ENCODE measurements at places on chromosomes 5 and 9. TPM values are rescaled to one million over a fixed set of nuclear protein-coding genes. Genes with fewer than 3 reads are reported as not detected.

Gene PAPPA
- not detected for total RNA-seq

Gene CD72
- 11.5 TPM for total RNA-seq

Gene GPX3
- not detected for total RNA-seq

Gene IL13
- total RNA-seq: 0.44 TPM

Gene RAPGEF1
- total RNA-seq: 89.0 TPM

Gene TMEM252
- not detected for total RNA-seq

Gene PCDHA9
- not detected for total RNA-seq

Gene IGFBPL1
- not detected for total RNA-seq

Gene GLRX
- 29.5 TPM for total RNA-seq

Gene GARIN3
- total RNA-seq: 0.47 TPM

Gene IL4
- total RNA-seq: not detected

Gene PLK2
- total RNA-seq: 2.3 TPM

DNA sequence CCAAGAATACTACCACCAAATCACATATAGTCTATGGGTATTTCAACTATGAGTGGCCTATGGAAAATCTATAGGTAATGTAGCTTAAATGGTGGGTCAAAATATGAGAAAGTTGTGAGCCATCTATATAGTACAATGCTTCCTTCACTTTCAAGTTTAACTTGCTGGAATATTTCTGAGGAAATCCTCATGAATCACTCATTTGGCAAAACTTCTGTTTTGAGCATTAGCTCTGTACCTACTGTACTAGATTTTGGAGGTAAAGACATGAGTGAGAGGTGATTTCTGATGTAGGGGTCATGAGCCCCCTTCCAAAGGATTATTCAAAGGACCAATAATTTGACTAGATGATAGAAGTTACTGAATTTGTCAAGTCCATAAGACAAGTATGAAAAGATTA, 80.6 kb upstream of the DAB2 start:
- no peak overlapping the region for H3K27ac ChIP-seq
- peaks cover 14% of the 10 kb centered on the region for H3K27me3 ChIP-seq
- H3K36me3 ChIP-seq: no peaks in the 10 kb centered on the region
- no peak for DNase-seq
- no peaks in the 10 kb centered on the region for H3K4me1 ChIP-seq

DNA sequence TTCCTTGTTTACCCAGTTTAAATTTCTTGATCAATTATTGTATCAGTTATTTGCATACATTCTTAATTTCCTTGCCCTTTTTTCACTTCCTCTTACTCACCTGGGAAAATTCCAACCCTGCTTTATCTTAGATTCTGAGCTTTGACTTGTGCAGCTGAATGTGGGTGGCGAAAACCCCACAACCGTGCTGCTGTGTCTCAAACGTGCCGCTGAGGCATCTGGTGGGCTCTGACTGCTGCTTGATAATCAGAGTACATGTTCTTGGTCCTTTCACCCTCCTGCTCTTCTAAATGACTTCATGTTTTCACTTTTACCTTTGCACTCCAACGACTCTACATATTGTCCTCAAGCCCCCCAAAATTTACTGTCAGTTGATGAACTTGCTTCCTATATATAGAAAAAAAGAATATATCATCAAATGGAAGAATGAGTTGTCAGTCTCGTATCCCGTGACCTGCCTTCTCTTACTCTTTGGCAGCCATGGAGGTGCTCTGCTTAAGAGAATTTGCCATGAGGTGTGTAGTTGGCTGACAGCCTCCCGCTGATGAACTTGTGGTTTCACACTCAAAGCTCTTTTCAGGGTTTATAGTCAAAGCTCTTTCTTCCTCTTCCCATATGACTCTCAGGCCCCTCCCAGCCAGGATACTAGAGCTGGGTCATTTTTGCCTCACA, 14.0 kb upstream of the JAK2 start:
- no peaks in the 10 kb centered on the region for H3K27me3 ChIP-seq
- no peak overlapping the region for H3K27ac ChIP-seq
- peaks cover 34% of the 10 kb centered on the region for H3K4me1 ChIP-seq
- H3K36me3 ChIP-seq: no peaks in the 10 kb centered on the region
- no peak overlapping the region for H3K4me3 ChIP-seq
- DNase-seq: peak; percentile 80

DNA sequence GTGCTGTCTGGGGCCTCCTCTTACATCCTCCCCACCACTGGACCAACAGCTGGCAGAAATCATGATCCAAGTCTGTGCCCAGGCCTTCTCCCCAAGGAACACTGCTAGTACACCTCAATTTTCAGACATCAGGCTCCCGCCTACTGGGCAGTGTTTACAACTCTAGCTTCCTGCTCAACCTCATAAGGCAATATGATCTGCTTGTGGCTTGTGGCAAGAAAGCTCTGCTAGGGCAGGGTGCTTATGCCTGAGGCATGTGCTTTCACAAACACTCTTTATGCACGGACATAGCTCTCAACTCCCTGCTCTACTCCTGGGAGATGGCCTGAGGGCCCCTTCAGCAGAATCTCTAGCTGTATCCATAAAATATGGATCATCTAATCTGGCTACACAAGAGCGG, 32.5 kb downstream of the SH3TC2 start:
- DNase-seq: no peak
- no peaks in the 10 kb centered on the region for H3K36me3 ChIP-seq
- H3K27me3 ChIP-seq: peaks cover 2% of the 10 kb centered on the region
- no peak overlapping the region for H3K4me3 ChIP-seq
- H3K27ac ChIP-seq: no peak overlapping the region

DNA sequence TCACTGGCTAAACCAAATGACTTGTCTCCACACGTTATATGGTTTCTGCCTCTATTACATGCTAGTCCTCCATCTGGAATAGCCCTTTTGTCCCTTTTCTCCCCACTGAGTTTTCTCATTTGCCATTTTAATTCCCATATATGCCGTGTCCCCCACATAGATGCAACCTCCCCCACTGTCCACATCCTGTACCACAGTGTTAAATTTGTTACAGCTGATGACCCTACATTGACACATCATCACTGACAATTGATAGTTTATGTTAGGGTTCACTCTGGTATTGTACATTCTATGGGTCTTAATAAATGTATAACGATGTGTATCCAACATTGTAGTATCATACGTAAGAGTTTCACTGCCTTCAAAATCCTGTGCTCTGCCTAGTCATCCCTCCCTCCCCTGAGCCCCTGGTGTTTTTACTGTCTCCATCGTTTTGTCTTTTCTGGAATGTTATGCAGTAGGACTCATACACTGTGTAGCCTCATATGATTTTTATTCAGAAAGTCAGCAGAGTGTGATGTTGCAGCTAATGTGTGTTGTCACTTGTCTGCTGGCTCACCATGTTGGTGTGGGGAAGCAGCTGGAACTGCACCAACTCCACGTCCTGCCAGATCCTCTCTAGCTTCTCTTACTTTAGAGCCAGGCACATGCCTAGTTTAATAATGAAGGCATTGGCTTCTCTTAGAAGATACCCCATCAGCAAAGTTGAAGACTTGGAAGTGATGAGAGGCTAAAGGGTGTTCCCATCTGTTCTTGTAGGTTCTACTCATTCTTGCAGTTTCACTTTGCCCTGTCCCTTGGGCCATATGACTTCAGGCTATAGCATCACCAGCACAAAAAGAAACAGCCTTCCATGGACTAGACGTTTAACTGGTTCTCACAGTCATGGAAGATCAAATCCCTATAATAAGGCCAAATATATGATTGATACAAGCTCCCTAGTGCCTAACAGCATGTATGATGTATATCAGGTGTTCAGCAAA, 30.2 kb downstream of the LRRC70 start:
- peaks cover 32% of the 10 kb centered on the region for H3K36me3 ChIP-seq
- H3K27ac ChIP-seq: no peak overlapping the region
- DNase-seq: no peak
- no peak overlapping the region for H3K4me3 ChIP-seq

- H3K27ac ChIP-seq: no peak overlapping the region
- H3K36me3 ChIP-seq: no peaks in the 10 kb centered on the region
- H3K4me3 ChIP-seq: no peak overlapping the region
- peaks cover 3% of the 10 kb centered on the region for H3K27me3 ChIP-seq
- H3K4me1 ChIP-seq: no peaks in the 10 kb centered on the region
- DNase-seq: no peak
Measured at GRCh38 chr5:153885141-153885540, 153.6 kb downstream of the FAM114A2 start.

- H3K27me3 ChIP-seq: no peaks in the 10 kb centered on the region
- H3K4me3 ChIP-seq: no peak overlapping the region
- DNase-seq: no peak
- no peak overlapping the region for H3K27ac ChIP-seq
- H3K36me3 ChIP-seq: no peaks in the 10 kb centered on the region
- H3K4me1 ChIP-seq: no peaks in the 10 kb centered on the region
Measured at GRCh38 chr9:93257808-93258331, 73.9 kb downstream of the WNK2 start.

- no peak for DNase-seq
- peaks cover 5% of the 10 kb centered on the region for H3K27me3 ChIP-seq
- no peak overlapping the region for H3K4me3 ChIP-seq
- no peak overlapping the region for H3K27ac ChIP-seq
- H3K4me1 ChIP-seq: no peaks in the 10 kb centered on the region
- H3K36me3 ChIP-seq: peaks cover 3% of the 10 kb centered on the region
Measured at GRCh38 chr5:37770786-37771185, 69.1 kb downstream of the GDNF start.

DNA sequence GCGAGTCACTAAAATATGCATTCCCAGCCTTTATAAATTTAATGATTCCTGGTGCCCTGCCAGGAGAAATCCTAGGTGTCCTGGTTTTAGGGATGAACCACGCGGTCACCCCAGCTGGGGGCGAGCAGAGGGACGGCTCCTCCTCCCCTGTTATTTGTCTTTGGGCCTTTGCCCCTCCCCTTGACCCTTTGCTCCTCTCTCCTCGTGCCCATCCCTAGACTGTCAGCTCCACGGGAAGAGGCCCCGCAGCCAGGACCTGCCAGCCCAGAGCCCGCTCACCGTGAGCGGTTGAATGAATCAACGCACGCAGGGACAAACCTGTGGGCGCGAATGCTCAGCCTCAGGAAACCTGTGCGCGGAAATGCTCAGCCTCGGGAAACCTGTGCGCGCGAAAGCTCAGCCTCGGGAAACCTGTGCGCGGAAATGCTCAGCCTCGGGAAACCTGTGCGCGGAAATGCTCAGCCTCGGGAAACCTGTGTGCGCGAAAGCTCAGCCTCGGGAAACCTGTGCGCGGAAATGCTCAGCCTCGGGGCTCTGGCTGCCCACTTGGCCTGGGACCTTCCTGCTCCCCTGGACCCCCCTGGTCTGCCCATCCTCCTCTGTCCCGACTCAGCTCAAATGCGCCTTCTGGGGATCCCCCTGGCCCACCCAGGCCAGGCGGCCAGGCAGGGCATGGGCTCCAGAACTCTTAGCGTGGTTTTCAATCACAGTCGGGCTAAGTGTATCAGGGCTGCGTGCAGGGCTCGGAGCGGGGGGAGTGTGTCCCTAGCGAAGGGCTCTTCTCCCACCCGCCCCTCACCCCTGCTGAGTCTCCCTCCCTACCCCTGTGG, 140.5 kb upstream of the COL5A1 start:
- no peaks in the 10 kb centered on the region for H3K36me3 ChIP-seq
- no peak overlapping the region for H3K27ac ChIP-seq
- no peak overlapping the region for H3K4me3 ChIP-seq
- peaks cover 2% of the 10 kb centered on the region for H3K4me1 ChIP-seq
- peaks cover 40% of the 10 kb centered on the region for H3K27me3 ChIP-seq

- no peaks in the 10 kb centered on the region for H3K4me1 ChIP-seq
- no peak for DNase-seq
- H3K36me3 ChIP-seq: no peaks in the 10 kb centered on the region
- H3K27ac ChIP-seq: no peak overlapping the region
- H3K27me3 ChIP-seq: no peaks in the 10 kb centered on the region
- no peak overlapping the region for H3K4me3 ChIP-seq
Measured at GRCh38 chr5:129616517-129616916, 131.4 kb upstream of the MINAR2 start.

- no peak for DNase-seq
- peaks cover 6% of the 10 kb centered on the region for H3K36me3 ChIP-seq
- H3K4me3 ChIP-seq: no peak overlapping the region
- peaks cover 6% of the 10 kb centered on the region for H3K4me1 ChIP-seq
Measured at GRCh38 chr5:149826574-149826973, 96.5 kb downstream of the PPARGC1B start.

DNA sequence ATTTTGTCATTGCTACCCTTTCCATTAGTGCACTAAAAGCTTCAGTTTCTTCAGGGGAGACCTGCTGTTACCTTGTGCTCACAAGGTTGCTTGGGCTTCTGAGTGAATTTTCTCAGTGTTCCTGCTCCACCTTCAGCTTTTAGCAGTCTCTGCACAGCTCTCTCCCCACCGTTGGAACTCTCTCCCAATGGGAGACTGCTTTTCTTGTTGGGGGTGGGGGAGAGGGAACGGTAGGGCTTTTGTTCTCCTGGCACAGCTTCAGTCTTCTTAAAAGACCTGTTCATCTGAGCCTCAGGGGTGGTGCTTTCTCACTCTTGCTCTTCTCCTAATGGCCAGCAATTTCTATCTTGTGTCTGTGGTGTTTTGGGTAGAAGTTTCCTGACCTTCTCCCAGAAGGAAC, 915.7 kb downstream of the EFNA5 start:
- DNase-seq: no peak
- no peaks in the 10 kb centered on the region for H3K4me1 ChIP-seq
- no peaks in the 10 kb centered on the region for H3K27me3 ChIP-seq
- H3K4me3 ChIP-seq: no peak overlapping the region
- no peaks in the 10 kb centered on the region for H3K36me3 ChIP-seq
- no peak overlapping the region for H3K27ac ChIP-seq

DNA sequence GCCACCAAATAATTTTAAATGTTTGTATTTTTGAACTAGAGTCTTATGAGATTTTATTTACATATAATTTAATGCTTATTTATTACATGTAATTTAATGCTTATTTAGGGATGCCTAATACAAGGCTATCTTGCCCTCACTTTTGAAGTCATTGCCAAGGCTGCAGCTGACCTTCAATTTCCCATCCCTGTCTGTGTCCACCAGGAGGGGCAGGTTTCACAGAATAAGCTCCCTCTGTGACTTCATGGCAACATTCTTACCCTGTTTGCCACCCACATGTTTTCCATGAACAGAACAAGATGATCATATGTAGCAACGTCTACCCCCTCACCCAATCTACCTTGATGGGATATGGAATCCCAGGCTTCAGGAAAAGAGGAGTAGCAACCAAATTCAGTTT, 27.0 kb downstream of the C5 start:
- no peak overlapping the region for H3K27ac ChIP-seq
- peaks cover 4% of the 10 kb centered on the region for H3K36me3 ChIP-seq
- no peaks in the 10 kb centered on the region for H3K27me3 ChIP-seq

DNA sequence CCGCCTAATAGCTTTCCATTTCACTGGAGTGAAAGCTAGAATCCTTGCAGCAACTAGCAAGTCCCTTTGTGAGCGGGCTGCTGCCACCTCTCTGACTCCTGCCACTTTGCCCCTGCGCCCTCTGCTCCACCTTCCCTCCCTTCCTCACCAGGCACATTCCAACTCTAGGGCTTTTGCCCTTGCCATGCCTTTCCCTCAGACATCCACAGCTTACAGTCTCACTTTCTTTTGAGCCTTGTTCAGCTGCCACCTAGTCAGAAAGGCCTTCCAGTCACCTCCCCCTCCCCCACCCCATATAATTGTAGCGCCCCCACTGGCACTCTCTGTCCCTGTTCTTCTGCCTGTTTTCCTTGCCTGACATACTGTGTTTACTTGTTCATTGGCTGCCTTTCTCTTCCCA, 31.0 kb downstream of the CYSTM1 start:
- H3K27me3 ChIP-seq: peaks cover 3% of the 10 kb centered on the region
- no peak overlapping the region for H3K4me3 ChIP-seq
- H3K27ac ChIP-seq: peak overlapping the region; percentile 31
- peaks cover 4% of the 10 kb centered on the region for H3K36me3 ChIP-seq
- peaks cover 7% of the 10 kb centered on the region for H3K4me1 ChIP-seq

All from activated naive CD8-positive, alpha-beta T cell treated with anti-CD3 and anti-CD28 coated beads for 36 hours (primary cell).